ENCODE measurements at places on chromosomes 13 and 19.

GRCh38 chr19:5489551-5489950 lies 34.3 kb downstream of the ZNRF4 start:
- DNase-seq, result no peak

DNA sequence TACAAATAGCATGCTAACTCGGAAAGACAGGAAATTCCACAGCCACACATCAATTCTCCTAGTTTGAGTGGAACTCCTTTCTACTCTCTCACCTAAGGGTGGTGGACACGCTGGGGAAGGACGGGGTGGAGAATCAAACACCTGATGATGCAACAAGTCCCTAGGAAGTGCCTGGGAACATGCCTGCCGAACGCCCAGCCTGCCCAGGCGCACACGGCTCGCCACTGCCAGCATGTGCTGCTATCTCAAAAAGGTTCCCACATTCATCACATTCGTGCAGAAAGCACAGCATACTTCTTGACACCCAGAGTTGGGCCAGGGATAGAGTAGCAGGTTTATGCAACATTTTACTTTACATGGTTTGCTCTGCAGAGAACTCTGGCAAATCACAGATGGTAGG lies 164.6 kb downstream of the ABCC4 start:
- no peak for DNase-seq

GRCh38 chr13:29073755-29074154 lies 253.6 kb downstream of the MTUS2 start:
- no peak for DNase-seq

GRCh38 chr13:59250336-59251189 lies 913.2 kb downstream of the DIAPH3 start:
- DNase-seq, result no peak

- no peak for DNase-seq
Measured at GRCh38 chr13:47976325-47976724, 24.7 kb downstream of the SUCLA2 start.

DNA sequence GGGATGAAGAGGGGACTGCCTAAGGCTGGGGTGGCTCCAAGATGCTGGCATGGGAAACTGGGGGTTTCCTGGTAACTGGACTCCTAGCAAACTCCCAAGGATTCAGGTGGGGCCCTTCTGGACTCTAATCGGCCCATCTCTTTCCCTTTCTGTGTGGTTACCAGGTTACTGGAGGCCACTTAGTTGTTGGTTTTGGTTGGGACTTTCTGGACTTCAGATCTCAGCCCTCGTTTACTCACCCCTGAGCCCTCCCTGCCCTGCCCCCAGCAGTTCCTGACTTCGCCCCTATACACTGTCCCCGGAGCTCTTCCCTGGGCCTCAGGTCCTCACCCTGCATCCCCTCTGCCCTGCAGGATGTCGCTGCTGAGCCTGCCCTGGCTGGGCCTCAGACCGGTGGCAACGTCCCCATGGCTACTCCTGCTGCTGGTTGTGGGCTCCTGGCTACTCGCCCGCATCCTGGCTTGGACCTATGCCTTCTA lies 328 bp downstream of the CYP4F12 start:
- DNase-seq, result no peak

DNA sequence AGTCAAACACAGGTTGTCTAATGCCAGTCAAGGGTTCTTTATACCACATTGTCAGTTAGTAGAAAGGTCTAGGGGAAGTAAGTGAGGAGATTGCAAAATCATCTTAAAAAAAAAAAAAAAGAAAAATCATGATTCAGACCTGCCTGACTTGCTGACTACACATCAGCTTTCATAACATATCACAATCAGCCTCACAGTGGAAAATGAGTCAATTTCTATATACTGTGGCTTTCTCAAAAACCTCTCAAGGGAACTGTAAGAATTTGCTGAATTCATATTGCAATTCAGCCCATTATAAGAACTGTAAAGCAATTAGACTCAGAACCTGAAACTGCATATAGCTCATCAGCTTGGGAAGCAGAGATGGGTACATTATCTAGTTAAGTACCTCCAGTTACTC lies 75.3 kb upstream of the GPC6 start:
- DNase-seq, result no peak

GRCh38 chr19:4800591-4801081 lies 9.1 kb downstream of the FEM1A start:
- DNase-seq, result no peak

DNA sequence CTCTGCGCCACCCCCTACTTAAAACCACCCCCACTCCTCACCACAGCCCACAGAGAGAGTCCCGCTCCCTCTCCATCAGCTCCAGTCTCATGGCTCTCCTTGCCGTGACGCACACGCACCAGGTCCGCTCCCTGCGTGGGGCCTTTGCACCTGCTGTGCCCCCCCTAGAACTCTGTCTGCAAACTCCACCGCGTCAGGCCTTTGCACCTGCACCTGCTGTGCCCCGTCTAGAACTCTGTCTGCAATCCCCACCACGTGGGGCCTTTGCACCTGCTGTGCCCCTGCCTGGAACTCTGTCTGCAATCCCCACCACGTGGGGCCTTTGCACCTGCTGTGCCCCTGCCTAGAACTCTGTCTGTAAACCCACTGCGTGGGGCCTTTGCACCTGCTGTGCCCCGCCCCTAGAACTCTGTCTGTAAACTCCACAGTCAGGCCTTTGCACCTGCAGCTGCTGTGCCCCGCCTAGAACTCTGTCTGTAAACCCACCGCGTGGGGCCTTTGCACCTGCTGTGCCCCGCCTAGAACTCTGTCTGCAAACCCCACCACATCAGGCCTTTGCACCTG lies 4.2 kb downstream of the SHC2 start:
- DNase-seq, result no peak

- no peak for DNase-seq
Measured at GRCh38 chr13:79349011-79349410, 57.0 kb downstream of the RBM26 start.

- no peak for DNase-seq
Measured at GRCh38 chr13:41145136-41145908, 12.7 kb upstream of the KBTBD6 start.

DNA sequence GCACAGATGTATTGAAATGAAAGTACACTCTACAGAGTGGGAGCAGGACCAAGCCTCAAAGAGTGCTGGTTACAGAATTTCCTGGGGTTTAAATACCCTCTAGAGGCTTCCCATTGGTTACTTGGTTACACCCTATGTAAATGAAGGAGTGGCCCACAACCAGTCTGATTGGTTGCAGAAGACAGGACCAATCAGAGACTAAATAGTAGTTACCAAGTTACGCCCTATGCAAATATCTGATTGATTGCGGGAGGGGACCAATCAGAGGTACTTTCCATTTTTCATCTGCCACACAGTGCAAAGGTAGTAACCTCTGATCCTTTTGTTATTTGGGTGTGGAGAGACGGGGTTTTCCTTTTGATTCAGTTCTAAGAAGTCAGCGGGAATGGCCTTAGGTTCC lies 5.5 kb upstream of the ZFP82 start:
- no peak for DNase-seq

DNA sequence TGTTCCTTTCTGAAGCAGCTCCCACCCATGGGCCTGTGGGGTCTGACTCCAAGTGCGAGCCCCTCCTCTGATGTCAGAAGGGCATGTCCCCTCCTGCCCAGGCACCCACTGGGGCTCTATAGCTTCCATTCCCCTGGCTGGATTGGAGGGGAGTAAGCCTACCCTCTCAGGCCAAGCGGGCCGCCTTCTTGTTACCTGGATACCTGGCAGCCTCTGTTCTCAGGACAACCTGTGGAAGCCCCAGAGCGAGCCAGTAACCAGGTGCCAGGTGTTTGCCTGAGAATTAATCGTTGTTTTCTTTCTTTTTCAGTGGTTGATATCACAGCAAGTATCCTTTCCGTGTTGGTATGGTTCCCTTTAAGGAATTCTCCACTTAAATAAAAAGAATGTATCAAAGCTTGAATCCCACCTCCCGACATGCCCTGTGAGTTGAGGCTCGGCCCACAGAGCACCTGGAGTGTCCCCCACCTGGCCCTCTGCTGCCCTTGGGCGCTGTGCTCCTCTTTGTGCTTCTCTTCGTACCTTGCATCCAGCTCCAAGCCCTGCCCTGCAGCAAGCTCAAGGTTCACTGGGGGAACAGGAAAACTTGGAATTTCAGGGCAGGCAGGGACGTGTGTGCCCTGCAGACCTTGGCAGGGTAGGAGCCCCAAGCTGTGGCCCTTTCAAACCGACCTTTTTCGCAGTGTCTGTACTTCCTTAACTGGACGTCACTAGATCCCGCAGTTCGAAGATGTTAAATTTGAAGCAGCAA lies 15.0 kb downstream of the MAU2 start:
- no peak for DNase-seq

- no peak for DNase-seq
Measured at GRCh38 chr19:18833849-18834643, 2.3 kb downstream of the UPF1 start.

DNA sequence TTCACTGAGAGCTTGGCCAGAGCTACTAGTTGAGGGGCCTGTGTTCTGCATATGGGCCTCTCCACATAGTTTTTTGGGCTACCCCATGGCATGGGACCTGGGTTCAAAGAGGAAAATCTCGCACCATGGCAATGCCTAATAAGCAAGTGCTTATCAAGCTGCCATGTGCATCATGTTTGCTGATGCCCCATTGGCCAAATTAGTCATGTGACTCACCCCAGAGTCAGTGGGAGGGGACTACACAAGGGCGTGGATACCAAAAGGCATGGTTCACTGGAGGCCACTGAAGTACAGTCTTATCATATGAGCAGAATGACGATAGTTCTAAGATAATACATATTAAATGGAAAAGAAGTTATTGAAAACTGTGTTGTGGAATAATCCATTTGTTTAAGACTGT lies 214.8 kb downstream of the LMO7 start:
- no peak for DNase-seq

GRCh38 chr13:27810461-27810860 lies 18.2 kb downstream of the GSX1 start:
- DNase-seq, result no peak

GRCh38 chr13:51539887-51540286 lies 44.4 kb upstream of the WDFY2 start:
- no peak for DNase-seq

GRCh38 chr19:1154731-1155351 lies 19.2 kb downstream of the SBNO2 start:
- no peak for DNase-seq

GRCh38 chr19:4357921-4358326 lies 14.6 kb downstream of the MPND start:
- no peak for DNase-seq

DNA sequence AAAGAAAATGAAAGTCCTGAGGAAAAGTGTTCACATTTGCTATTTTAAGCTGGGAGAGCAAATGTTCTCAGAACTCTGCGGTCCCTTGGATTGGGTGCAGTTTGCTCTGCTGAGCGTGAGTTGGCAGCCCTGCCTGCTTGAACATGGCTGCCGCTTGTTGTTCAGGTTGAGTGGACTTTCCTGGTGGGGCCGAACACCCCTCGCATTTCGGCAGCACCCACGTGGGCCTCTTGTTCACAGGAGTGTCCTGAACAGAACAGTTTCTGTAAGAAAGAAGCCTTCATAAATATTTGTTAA lies 10.8 kb upstream of the RNF113B start:
- no peak for DNase-seq

Data from stimulated activated CD4-positive, alpha-beta T cell treated with anti-CD3 and anti-CD28 coated beads, Interleukin-1b, Interleukin-23, amount 100 ng/mL, for 1 hour (primary cell).